CD4-positive, alpha-beta T cell treated with Interleukin-15 for 1 hour (primary cell): ENCODE measurements at places on chromosomes 3 and 15.
A peak's percentile ranks its signal among the peaks of the same experiment; 100 is the strongest.

DNA sequence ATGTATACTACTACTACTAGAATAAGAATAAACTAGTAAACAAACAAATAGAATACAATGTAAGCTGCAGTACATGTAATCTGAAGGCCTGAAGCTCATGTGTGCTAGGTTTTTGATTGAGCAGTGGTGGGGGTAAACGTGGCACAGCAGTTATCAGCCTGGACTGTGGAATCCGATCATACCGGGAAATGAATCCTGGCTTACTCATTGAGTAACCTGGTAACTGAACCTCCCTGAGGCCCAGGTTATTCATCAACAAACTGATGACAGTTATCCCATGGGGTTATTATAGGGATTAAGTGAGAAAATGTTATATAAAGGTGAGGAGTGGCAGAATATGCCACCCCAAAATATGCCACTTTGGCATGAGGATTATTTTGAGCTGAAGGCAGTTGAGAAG, 339.1 kb downstream of the FHIT start:
- no peak for DNase-seq

GRCh38 chr3:170471149-170471548, 52.5 kb downstream of the CLDN11 start:
- no peak for DNase-seq

- DNase-seq = no peak
Measured at GRCh38 chr15:92840149-92840548, 60.0 kb upstream of the CHD2 start.

DNA sequence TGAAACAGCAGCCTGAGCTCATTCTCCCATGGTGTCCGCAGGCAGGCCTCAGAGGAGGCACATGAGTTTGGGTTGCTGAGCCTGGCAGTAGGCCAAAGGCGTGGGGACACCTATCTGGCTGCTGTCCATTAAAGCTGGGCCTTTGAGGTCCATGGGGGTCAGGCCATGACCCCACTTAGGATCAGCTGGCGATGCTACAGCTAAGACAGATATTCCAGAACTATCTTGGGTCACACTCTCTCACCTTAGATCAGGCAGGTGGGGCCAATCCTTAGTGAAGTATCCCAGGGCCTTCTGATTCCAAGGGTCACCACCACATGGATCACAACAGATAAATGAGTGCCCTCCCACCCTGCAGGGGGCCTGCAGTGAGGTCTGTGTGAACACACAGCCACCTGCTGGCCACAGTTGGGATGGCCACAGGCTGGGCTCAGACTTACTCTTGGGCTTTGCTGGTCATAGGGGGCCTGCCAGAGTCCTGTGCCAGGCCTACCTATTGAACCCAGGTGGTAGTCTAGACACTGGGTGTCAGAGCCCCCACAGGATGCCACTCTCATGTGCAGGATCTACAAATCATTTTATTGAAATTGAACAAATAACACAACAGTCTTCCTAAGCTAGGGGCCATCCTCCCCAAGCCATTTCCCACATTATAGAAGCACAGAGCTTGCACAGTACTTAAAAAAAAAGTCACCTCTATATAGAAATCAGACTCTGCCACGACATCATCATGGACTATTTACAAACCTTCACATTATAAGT, 2.0 kb upstream of the HYAL2 start:
- DNase-seq = peak; percentile 63

GRCh38 chr3:116280130-116280740, 165.1 kb downstream of the LSAMP start:
- no peak for DNase-seq

- DNase-seq = no peak
Measured at GRCh38 chr3:65356331-65357248, 668.8 kb upstream of the ADAMTS9 start.

DNA sequence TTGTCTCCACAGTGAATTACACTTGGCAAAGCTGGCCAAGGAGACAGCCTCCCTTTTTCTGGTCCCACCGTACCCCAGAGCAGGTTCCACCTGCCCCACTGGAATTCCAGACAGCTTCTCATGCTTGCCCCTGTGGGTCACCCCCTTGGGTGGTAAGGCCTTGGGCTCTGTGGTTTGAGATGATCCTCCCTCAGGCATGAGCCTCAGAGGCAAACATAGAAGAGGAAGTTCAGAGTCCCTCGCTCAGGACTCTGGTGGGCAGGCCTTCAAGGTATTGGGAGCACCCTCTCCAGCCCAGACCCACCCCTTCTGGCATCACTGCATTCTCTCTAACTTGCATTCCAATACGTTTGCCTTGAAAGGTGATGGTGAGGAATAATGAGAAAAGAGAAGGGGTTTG, 17.6 kb upstream of the UBA7 start:
- DNase-seq = no peak

- no peak for DNase-seq
Measured at GRCh38 chr3:27568393-27568792, 84.2 kb upstream of the SLC4A7 start.

GRCh38 chr3:100209948-100210771, 50.6 kb upstream of the TBC1D23 start:
- no peak for DNase-seq

- DNase-seq = peak; percentile 21
Measured at GRCh38 chr15:44545913-44546802, 9.2 kb downstream of the EIF3J start.

DNA sequence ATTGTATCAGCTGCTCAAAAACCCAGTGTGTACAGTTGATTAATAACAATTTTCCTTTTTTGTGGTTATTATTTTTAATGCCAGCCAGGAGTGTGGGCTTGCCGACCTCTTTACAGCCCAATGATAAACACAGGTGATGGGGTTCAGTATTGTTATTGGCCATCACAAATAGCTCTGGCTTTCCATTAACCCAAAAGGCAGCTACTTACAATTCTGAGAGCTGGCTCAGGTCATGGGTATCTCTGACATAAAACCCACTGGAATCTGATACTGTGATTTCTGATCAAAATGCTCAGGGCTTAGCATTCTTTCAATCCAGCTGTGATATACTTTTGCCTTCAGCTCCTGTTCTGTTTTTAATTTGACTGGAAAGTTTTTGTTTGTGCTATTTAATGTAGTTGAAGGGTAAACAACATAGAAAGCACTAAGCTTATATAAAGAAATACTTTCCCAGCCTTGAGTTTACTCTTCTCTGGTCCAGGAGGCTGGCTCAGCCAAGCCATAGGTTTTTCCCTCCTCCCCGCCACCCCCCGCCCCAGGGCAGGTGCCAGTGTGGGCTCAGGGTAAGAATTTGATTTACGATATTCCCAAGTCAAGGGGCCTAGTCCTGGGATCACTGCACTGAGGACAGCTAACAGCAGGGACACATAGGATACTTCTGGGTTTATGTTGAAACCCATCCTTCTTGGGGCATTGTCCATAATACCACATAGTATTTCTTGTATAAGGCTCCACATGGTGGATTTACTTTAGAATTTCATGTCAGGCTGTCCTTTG, 54.0 kb upstream of the MYZAP start:
- DNase-seq = no peak

DNA sequence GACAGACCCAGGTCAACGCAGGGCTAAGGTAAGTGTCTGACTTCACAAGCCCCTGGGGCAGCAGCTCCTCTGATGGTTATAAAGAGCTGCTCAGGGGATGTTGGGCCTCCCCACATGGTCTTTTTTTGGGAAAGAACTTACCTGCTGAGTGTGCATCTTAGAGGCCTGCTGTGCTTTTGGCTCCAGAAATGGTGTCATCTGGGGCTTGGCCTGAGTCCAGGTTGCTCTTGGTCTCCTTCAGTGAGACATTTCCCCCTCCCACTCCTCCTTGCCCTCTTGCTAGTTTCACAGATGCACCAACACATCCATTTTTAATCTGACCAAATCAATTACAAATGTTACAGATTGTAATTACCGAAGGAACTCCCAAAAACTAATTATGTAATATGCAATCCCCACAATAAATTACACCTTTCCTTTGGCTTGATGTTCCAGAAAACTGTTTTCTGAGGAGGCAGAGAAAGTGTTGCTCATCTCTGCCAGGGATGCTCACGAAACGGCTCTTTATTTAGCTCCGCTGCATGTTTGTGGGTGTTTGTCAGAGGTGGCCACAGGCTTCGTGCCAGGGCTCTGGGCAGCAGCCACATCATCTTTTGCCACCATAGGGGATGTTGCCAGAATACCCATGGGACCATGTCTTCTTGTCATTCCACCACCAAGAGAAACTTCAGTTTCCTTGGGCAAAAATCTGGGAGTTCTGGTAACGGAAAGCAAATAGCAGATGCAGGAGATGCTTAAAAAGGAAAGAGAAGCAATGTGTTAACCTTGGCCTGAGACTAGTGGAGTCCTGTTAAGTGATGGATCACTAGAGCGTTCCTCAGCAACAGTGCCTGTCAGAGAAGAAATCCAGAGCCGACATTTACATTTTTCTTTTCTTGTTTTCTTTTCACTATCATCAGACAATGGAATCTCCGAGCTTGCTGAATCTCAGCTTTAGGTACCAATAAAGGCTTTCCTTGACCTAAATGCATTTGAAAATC, 799.9 kb downstream of the AGBL1 start:
- no peak for DNase-seq

- no peak for DNase-seq
Measured at GRCh38 chr3:40211579-40211978, 97.9 kb upstream of the EIF1B start.

DNA sequence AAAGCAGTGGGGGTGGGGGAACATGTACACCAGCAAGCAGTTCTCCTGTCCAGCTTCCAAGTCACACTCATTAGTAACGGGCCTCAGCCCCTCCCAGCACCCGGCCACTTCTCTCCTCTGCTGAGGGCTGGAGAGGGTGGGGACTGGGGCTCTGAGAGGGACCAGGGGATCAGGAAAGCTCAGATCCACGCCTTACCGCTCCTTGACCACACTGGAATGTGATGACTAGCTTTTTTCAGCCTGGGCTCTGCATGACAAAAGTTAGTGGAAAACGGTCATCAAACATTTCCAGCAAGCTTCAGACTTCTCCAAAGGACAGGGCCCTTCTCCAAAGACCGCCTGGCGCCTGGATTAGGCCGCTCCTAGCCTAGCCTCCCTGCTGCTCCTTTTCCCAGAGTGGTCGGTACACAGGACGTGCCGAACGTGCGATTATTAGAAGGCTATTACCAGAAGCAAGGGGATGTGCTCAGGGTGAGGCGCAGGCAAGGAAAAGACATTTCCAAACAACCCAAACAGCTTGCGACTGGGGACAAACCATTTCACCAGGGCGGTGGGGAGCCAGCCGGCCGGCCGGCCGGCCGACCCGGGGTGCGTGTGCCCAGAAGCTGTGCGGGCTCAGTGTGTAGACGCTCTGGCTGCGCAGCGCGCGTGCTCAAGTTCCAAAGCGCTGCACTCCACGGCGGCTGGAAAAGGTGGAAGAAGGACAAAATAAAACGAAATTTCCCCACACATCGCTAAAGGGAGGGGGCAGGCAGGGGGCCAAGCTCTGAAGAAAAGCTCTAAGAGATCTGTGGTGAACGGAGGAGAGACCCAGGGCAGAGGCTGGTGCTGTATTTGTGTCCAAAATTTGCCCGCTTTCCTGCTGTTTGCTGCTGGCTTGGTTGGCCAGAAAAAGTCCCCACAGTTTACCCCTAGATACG, 51.0 kb upstream of the SSR3 start:
- no peak for DNase-seq

GRCh38 chr3:154552338-154552737, 122.3 kb upstream of the GPR149 start:
- no peak for DNase-seq

GRCh38 chr15:63251701-63252100, 25.7 kb upstream of the APH1B start:
- DNase-seq = no peak

DNA sequence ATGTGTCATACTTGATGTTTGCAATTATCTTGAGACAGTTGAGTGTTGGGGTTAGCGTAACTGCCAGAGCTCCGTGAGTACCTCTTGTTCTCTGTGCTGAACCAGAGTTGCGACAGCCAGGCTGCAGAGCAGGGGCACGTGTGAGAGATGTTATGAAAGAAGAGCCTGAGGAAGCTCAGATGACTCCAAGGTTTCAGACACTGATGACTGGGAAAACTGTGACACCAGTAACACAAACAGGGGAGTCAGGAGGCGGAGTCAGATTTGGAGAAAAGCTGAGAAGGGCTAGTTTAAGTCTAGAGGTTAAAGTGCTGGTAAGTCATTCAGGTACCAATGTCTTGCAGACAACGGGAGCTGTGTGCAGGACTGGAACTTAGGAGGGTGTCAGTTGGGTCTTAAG, 45.0 kb downstream of the BLM start:
- peak; percentile 68 for DNase-seq

DNA sequence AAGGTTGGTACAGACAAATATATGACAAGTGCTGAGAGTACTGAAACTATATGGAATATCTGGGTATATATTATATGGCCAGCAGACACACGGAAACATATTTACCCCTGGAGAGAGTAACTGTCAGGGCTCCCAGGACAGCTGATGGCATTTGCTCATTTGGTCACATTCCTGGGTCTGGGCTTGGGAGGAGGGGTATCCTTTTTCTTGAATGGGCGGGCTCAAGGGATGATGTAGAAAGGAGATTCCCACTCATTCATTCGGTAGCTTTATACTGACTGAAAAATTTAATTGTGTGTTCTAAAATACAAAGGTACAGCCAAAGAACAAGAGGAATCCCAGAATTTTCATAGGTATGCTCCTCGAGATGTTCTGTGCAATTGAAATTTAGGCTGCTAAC, 131.0 kb downstream of the KCNAB1 start:
- DNase-seq = no peak

DNA sequence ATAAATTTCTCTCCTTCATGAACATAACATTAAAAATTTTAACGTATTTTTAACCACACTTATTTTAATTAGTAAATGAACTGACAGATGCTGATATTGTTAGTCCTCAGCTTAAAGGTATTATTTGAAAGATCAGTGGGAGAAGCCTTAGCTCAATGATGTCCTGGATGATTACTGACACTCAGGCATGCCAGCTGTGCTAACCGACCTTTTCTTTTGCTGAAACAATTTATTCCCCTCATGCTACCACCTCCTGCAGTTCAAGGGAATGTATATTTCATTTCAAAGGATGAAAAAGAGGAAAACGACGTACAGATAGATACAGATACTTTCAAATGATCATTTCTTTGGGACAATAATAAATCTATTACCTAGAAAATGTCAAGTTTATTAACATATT, 620.8 kb downstream of the FGF12 start:
- no peak for DNase-seq

- DNase-seq = no peak
Measured at GRCh38 chr15:25803541-25803940, 59.6 kb downstream of the ATP10A start.

DNA sequence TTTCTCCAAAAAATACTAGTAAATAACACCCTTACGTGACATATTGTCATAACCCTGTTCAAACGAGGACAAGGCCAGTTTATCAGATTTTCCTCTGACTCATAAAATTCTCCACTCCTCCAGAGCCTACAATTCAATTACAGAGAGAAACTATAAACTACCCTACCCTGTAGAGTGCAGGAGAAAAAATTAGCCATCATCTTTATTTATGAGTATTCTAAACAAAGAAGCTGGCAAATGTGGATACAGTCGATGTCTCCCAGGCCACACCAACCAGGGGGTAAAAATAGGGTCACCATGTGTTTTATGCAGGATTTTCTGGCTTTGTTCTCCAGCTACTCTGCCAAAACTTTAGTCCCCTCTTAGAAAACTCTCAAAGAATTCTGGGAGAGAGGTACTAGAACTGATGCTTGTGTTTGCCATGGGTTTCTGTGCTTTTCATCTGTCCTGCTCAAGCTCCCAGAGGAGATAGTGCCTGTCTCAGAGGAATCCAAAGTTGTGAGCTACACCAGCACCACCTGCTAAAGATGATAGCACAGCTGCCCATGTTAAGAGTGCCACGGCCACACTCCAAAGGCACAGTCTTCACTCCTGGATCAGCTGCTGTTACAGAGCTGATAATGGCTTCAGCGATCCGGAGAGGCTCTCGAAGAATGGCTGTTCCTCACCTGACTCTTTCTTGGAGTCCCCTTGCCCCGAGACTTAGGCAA, 150.2 kb downstream of the IMPG2 start:
- no peak for DNase-seq

GRCh38 chr3:128426128-128426921, 40.4 kb downstream of the DNAJB8 start:
- peak; percentile 31 for DNase-seq
